Stimulated activated CD8-positive, alpha-beta memory T cell treated with anti-CD3 and anti-CD28 coated beads, Interleukin-4, amount 100 ng/mL, for 4 hours (primary cell): ENCODE measurements at places on chromosomes 11 and 22.

DNA sequence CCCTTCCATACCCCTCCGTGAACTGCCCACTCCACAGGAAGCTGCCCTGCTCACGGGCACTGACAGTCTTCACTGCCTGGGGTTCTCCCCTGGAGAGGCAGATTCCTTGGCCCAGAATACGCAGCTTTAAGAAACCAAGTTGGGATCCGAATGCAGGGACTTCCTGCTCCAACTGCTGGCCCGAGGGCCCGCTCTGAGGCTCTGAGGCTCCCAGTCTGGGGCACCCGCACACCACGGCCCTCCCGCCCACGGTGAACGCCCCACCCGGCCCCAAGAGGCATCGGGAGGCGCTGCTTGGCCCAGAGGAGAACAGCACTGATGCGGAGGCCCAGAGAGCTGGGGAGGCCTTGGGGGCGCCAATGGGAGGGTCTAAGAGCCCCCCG is 42.3 kb downstream of the IGF2 start:
- DNase-seq, result no peak

- no peak for DNase-seq
These were observed 29.5 kb upstream of the BID start for GRCh38 chr22:17803609-17804270.

- DNase-seq, result no peak
These were observed 2.2 kb downstream of the PLAAT5 start for GRCh38 chr11:63488789-63489188.

DNA sequence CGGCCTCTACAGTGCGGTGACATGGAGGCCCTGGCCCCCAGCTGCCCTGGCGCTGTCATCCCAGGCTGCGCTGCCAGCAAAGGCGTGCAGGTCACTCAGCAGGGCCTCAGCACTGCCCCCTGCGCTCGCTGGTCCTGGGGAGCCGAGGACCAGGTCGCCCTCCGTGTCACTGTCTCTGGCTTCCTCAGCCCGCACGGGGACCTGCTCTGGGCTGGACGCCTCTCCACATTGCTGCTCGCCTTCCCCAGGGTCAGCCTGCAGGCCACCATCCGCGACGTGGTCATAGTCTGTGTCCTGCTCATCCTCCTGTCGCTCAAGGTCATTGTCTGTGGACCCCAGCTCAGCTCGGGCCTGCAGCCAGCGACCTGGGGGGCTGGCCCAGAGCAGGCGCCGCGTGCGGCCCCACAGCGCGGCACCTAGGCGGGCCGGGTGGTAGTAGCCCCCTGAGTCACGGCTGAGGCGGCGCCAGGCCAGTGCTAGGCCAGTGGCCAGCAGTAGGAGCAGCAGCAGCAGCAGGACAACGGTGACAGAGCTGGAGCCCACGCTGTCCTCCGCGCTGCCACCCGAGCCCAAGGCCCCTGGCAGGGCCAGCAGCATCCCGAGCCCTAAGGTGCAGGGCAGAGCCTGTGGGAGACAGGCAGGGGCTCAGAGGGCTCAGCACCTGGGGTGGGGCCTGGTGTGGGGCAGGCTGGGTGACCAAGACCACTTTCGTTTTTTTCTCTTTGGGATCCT is 1.6 kb downstream of the PTPRCAP start:
- DNase-seq, result no peak

- DNase-seq, result no peak
These were observed 59.2 kb downstream of the TRIM44 start for GRCh38 chr11:35721651-35722282.

- DNase-seq, result no peak
These were observed at the start of gene DDI1 for GRCh38 chr11:104036588-104036987. DDI1 (plus strand) TSS chr11:104036640; CDS start chr11:104036823, 183 bp downstream.

GRCh38 chr11:1223346-1224110 is 662 bp downstream of the MUC5B start:
- DNase-seq, result no peak

DNA sequence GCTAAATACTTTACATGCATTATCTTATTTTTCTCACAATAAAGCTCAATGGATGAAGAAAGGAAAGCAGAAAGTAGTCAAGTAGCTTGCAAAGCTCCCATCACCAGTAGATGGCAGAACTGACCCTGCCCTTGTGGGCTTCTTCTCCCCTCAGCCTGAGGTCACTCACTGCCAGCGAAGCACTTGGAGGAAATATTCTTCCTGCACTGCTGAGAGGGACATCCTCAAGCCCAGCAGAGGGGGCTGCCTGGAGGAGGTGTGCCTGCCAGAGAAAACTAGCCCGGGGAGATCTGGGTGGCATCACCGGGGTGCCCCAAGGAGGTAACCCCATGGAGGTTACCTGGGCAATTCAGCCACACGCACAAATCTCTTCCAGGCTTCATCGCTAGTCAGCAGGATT is 6.6 kb downstream of the APOL4 start:
- DNase-seq, result no peak

GRCh38 chr22:25970999-25971811 is 198.1 kb upstream of the SEZ6L start:
- DNase-seq, result no peak

DNA sequence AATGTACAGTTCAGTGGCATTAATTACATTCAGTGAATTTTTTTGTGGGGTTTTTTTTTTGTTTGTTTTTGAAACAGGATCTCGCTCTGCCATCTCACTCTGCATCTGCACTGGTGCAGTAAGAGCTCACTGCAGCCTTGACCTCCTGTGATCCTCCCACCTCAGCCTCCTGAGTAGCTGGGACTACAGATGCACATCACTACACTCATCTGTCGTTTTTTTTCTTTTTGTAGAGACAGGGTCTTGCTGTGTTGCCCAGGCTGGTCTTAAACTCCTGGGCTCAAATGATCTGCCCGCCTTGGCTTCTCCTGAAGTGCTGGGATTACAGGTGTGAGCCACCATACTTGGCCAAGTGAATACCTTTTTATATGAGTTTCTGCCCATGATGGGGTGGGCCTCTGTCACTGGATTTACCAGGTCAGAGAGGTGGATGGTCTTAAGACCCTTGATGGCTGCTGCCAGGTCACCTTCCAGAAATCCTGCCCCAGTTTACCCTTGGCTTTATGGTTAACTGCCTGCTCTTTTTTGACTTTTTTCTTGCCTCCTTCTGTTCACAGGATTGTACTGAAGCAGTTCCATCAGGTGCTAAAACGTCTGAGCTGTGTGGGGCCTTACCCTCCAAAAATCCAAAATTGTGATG is 22.6 kb downstream of the BCR start:
- DNase-seq, result no peak

DNA sequence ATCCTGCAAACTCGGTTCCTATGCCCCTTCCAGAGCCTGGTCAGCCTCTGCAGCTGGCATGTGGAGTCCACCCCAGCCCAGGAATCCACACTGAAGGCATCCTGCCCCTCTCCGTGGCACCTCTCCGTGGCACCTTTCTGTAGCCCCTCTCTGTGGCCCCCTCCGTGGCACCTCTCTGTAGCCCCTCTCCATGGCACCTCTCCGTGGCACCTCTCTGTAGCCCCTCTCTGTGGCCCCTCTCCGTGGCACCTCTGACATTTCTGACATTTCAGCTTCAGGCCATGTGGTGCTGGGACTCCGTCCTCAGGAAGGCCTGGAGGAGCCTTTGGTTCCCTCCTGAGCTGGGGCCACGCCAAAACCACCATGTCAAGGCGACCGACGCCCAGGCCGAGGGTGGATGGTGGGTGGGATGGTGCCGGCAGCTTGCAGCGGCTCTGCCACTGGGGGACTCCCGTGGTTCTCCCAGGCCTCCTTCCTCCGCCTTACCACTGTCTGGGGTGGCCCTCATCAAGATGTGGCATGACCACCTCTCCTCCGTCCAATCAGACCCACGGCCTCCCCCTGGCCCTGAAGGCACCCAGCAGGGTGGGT is 1518.5 kb downstream of the BRD1 start:
- DNase-seq, result no peak

DNA sequence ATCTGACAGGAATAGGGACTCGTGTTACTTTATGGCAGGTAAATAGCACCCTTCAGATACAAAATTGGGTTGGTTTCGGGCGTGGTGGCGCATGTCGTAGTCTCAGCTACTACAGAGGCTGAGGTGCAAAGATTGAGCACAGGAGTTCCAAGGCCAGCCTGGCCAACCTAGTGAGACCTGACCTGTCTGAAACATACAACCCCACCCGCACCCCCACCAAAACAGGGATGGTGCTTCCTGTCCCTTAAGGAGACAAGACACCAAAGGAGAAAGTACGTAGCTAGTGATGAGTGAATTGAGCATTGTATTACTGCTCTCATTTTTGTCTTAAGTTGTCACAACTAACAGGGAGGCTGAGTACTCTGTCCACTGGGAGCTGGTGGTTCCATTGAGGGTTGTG is 14.1 kb downstream of the RBM4 start:
- DNase-seq, result no peak

GRCh38 chr11:110908401-110909105 is 196.3 kb upstream of the ARHGAP20 start:
- no peak for DNase-seq

DNA sequence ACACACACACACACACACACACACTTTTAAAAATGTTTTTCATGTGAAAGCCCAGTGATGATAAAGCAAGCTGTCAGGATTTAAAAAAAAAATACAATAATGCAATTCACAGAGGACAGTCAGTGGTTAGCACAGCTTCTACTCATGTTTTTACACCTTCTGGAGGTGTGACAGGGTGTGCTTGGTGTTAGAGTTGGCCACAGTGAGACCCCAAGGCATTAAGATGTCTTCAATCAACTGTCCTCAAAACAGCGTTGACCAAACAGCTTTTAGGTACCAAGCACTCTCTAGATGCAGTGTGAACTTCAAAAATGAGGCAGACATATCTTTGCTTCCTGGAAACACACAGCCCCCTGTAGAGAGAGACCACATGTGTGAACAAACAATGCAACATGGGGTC is 166.4 kb upstream of the TBCEL start:
- no peak for DNase-seq

DNA sequence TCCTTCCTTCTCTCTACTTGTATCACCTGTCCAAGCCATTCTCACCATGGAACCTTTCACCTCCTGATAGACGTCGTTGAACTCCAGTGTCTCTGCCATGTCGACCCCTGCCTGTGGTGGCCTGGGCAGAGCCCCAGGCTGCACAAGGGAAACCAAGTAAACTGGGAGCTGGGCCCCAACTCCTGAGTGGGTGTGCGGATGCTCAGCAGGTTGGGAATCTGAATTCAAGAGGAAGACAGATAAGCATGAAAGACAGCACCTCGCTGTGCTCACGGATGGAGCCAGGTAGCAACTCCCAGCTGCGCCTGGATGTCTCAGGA is 709 bp downstream of the SSRP1 start:
- DNase-seq, result no peak

- DNase-seq, result no peak
These were observed at the start of gene ALX4 for GRCh38 chr11:44309478-44310205. ALX4 (minus strand) TSS chr11:44310139; CDS start chr11:44310062, 77 bp downstream.

- DNase-seq, result no peak
These were observed 2.8 kb upstream of the GALR3 start for GRCh38 chr22:37820350-37820749.

- no peak for DNase-seq
These were observed 12.2 kb downstream of the ZNF74 start for GRCh38 chr22:20405931-20406685.

- DNase-seq, result no peak
These were observed 35.7 kb downstream of the SMCO4 start for GRCh38 chr11:93507517-93507916.

DNA sequence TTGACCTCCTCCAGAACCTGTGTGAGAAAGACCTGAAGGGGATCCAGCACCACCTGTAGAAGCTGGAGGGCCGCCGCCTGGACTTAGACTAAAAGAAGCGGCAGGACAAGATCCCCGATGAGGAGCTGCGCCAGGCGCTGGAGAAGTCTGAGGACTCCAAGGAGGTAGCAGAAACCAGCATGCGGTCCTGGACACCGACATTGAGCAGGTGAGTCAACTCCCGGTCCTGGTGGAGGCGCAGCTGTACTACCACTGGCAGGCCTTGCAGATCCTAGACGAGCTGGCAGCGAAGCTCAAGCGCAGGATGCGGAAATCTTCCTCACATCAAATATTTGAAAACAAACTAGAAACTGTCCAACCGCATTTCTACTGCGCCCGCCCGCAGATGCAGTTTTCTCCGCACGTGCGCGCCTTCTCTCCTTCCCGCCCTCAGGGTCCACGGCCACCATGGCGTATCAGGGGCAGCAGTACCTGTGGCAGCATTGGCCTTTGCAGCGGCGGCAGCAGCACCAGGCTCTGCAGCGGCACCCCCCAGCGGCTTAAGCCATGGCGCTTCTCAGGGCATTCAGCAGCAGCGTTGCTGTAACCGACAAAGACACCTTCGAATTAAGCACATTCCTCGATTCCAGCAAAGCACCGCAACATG is 10.2 kb downstream of the CLDN25 start:
- no peak for DNase-seq

- DNase-seq, result no peak
These were observed 4.5 kb downstream of the ANO5 start for GRCh38 chr11:22197139-22198005.

GRCh38 chr22:31230871-31231621 is 18.9 kb downstream of the LIMK2 start:
- no peak for DNase-seq

DNA sequence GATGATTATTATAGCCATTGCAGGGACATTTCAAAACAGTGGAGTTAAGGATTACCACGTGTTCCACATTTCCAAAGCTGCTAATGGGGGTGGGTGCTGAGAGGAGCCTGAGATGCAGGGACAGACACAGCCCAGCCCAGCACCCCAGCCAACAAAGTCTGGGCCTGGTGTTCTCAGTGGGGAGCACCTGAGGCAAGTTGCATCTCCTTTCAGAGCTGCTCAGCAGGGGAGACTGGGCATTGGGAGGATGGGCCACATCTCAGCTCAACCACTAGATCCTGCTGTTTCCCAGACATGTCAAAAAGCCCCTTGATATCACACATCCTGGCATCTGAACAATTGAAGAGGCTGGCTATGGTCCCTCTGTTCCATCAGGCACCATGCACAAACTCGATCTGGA is 458.0 kb upstream of the KIRREL3 start:
- no peak for DNase-seq

DNA sequence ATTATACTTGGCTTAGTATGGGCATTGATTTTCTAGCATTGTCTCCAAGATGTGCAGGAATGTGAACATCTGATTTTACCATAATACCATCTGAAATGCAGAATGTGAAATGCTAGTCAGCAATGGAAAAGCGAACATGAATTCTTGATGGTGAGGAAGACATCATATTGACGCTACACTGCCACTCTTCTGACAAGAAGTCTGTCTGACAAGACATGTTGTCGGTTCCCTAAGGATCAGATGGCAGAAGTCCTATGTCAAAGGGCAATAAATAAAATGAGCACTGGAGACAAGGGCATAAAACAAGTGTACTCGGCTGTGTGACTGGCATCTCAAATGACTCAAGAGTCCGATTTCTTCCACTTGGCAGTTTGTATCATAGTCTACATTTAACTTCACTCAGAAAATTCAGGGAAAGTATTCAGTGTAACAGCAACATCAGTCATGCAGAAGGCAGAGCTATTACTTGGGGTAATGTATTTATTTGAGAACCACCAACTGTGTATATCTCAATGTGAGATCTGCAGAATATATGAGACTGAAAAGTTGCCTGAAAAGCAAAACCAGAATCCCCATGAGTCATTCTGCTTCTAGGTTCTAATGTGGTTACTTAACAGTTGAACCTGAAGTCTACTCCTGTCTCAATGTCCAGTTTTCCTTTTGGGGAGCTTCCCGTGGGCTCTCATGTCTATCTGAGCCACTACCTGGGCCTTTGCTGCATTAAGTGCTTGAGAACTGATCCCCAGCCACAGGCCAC is 51.5 kb downstream of the SLC17A6 start:
- no peak for DNase-seq

- no peak for DNase-seq
These were observed 42.4 kb downstream of the OSBP start for GRCh38 chr11:59573216-59573615.

- no peak for DNase-seq
These were observed 41.4 kb downstream of the AMPD3 start for GRCh38 chr11:10496296-10496936.
